ENCODE measurements at places on chromosomes 1 and 21.

GRCh38 chr1:231372501-231372900, 34.4 kb downstream of the SPRTN start:
- ATAC-seq = no peak

GRCh38 chr1:221776495-221777301, 34.8 kb upstream of the DUSP10 start:
- ATAC-seq = peak; percentile 80

DNA sequence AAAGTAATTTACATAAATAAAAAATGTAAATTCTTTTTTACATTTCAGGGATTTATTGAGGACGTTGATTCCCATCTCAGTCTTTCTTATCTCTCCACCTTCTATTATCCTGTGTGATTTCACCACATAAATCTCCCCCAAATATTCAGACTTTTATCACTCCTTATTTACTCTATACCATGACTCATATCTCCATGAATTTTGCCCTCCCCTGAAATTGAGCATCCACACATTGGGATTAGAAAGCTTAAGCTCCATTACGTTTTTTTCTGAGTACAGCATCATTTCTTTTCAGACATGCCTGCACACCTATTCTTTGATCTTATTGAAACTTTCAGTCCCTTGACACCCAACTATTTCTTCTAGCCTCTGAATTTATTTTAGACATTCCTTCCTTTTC, 111.2 kb downstream of the IFI44 start:
- ATAC-seq = no peak

DNA sequence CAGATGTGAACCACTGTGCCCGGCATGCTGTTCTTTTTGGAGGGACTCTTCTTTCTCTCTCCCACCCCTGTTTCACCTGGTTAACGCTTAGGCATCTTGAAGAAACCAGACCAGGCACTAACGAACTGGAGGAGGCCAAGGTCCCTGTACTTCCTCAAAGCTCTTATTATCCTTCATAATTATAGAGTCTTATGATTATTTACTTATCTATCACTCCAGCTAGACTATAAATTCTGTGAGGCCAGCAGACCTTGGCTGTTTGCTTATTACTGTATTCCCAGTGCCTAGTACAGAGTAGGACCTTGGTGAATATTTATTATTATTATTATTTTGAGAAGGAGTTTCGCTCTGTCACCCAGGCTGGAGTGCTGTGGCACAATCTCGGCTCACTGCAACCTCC, 5.8 kb downstream of the CSF3R start:
- ATAC-seq = no peak

DNA sequence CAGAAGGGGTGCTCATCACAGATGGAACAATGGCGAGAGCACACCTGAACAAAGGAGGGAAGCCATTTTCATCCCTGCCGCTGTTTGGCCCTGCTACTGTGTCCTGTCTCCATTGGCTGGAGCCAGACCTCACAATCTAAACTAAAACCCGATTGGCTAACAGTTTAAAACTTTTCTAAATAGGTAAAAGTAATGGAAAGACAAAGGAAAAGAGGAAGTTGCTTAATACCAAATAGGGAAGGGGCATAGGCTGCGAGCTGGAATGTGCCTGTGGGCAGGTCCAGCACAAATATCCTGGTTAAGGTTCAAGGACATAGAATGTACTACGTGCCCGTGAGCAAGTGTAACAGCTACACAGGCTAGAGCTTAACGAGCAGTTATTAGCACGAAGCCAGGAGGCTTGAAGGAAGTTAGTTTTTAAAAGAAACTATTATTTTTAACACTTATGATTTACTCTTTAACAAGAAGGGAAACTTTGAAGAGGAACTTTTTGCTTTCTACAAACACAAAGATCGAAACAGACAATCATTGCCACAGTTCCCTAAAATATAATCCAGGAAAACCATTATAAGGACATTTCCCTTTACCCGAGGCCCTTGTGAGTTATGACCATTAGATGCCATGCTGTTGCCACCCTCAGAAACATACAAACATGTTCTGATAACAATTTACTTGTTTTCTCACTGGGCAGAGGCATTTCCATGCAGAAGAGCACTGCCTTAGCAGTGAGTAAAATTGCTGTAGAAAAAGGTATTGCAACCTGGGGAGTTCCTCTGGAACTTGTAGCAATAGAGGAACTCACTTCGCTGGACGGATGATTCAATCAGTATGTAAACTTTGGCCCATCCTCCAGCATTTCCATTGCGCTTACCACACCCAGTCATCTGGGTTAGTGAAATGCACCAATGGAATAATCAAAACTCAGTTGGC, 4.8 kb upstream of the PTTG1IP start:
- ATAC-seq = no peak

- ATAC-seq = peak; percentile 96
Observed at GRCh38 chr21:38355992-38356781, 99.4 kb downstream of the KCNJ15 start.

GRCh38 chr1:98792123-98792522, 130.6 kb downstream of the SNX7 start:
- ATAC-seq = no peak

DNA sequence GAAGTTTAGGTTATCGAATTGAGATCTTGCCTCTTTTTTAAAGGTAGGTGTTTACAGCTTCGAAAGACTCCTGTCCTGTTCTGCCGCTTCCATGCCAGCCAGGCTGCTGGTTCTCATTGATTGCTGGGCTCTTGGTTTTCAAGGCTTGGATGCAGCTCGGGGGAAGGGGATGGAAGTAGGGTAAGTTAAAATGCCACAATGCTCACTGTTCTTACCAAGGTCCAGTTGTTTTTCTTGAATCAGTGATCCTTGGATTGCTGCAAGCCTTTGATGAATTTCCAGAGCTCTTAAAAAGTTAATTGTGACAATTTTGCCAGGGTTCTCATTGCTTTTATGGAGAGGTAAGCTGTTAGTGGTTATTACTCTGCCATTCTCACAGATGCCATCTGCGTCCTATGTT, 74.9 kb downstream of the PCBP3 start:
- no peak for ATAC-seq

DNA sequence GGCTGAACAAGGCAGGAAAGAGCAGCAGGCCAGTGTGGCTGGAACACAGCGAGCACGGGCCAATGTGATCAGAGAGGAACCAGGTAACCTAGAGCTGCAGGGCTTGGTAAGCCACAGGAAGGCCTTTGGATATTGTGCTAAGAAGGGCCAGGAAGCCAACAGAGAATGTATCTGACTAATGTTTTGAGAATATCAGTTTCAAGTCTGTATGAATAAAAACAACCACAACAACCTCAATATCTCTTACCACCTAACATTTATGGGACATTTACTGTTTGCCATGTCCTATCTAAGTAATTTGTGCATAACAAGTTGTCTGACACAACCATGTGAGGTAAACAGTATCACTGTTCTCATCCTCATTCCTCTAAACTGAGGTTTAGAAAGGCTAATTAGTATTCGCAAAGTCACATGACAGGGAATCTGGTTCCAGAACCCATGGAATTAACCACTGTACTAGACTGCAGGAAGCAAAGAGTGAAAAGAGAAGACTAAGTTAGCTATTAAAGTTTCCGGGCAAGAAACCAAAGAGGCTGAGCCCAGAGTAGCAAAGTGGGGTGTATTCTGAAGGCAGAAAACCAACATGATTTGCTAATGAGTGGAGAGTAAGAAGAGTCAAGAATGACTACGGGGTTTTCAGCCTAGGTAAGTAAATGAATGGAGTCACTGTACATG, 38.9 kb downstream of the SPRTN start:
- ATAC-seq = no peak

DNA sequence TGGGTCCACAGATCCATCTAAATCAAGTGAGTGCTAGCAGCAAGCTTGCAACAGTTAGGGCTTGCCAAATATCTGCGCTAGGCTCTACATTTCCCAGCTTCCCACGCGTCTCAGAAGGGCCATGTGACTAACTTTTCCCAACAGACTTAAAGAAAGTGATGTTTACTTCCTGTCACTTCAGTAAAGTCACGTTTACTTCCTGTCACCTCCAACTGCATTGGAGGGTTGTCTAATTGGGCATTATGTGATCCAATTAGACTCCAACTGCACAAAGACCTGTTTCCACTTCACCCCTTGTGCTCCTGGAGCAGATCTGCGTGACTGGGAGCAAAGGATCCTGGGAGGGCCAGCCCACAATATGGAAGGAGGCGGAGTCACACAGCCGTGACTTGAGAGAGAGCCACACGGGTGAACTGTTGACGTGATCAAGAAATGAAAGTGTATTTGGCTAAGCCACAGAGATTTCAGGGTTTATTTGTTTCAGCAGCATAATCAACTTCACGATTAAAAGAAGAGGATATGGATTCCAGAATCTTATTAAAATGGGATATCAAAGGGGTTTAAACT, 77.7 kb downstream of the CYYR1 start:
- ATAC-seq = no peak

- ATAC-seq = no peak
Observed at GRCh38 chr1:24417681-24418080, 2.1 kb downstream of the NIPAL3 start.

- ATAC-seq = peak; percentile 78
Observed at GRCh38 chr1:95309031-95309471, 75.0 kb downstream of the RWDD3 start.

- ATAC-seq = no peak
Observed at GRCh38 chr1:87337606-87338005, 8.9 kb downstream of the LMO4 start.

- no peak for ATAC-seq
Observed at GRCh38 chr1:8184301-8184700, 133.6 kb upstream of the SLC45A1 start.

- no peak for ATAC-seq
Observed at GRCh38 chr1:44821240-44821715, 13.0 kb downstream of the BTBD19 start.

DNA sequence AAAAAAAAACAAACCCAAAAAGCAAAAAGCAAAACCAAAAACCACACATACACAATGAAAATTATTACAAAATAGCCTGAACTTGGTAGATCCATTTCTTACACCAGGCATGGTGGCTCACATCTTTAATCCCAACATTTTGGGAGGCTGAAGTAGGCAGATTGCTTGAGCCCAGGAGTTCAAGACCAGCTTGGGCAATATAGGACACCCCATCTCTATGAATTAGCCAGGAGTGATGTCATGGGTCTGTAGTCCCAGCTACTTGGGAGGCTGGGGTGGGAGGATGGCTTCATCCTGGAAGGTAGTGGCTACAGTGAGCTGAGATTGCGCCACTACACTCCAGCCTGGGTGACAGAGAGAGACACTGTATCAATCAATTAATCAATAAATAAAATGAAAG, 42.1 kb upstream of the SCAF4 start:
- ATAC-seq = no peak

DNA sequence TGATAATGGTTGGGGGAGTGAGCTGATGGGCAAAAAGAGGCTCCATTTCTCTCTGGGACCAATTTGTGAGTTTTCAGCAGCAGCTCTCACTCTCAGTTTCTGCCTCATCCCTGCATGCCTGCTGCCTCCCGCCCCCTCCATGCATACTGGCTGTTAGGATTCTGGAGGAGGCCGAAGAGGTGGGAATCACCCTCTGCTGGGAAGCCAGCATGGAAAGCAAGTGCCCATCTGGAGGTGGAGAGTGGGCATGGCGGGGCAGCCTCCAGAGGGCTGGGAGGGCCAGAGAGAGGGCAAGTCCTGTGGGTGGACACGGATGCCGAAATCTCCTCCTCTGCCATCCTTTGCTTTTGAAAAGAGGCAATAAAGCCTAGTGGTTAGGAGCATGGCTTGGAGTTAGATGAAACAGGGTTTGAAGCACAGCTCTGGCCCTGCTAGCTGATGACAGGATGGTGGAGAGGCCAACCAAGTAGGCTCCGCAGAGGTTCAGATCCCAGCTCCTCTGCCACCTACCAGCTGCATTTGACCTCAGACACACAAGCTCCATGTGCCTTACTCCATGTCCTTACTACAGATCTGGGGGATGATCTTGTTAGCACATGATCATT, 113.4 kb downstream of the GRIK3 start:
- ATAC-seq = no peak

DNA sequence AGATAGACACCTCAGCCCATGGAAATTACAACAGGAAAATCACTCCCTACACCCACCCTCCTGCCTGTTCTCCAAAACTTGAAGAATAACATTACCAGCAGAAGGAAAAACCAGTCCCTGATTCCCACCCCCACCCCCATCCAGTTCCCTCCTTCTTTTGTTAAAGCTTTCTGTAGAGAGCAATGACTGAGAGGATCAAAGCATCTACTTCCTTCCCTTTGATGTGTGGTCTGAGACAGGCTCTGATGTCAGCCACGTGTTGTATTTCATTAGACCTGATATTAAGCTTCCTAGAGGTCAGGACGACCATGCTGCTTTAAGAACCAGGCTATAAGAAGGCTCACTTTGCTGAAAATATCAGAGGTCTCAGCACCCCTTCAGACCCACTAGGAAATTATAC, 73.9 kb upstream of the HAO2 start:
- ATAC-seq = peak; percentile 27

Data from motor neuron (in vitro differentiated cells).